ENCODE measurements at places on chromosomes 6 and 20.

DNA sequence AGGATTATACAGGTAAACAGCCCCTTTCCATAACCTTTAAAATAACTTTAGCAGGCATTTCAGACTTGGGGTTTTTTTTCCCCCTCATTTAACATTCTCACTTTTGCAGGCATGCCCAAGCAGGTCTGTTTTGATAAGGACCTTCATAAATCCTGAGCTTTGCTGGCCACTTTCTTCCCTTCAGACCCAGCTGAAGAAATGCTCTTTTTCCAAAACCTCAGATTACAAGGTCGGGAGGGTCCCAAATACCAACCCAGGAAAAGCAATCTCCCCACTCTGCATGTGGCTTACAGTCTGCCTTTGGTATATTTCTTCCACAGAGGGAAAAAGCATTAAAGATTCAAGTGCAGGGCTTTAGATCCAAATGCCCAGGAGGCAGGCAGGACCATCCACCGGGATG is 6.8 kb downstream of the NFATC2 start:
- DNase-seq = no peak

DNA sequence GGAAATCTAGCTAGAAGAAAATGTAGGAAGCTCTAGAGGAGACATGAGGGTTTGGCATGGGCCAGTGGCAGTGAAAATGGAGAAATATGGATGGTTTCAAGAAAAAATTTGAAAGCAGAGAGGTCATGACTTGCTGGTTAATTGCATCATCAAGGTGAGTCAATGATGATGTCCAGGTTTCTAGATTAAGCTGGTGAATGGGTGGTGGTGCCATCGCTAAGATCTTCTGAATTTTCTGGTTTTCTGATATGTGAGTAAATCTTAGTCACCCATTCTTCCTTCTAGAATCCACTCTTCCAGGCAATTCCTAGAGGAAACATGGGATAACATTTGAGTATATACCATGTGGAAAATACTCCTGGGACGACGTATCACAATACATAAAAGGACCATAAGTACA is 25.0 kb downstream of the SH3BGRL2 start:
- DNase-seq = no peak

GRCh38 chr20:57856658-57857057 is 146.8 kb upstream of the PMEPA1 start:
- no peak for DNase-seq

- no peak for DNase-seq
Measured at GRCh38 chr6:38001386-38001785, 181.9 kb downstream of the ZFAND3 start.

- no peak for DNase-seq
Measured at GRCh38 chr20:49835031-49835430, 22.4 kb downstream of the SLC9A8 start.

DNA sequence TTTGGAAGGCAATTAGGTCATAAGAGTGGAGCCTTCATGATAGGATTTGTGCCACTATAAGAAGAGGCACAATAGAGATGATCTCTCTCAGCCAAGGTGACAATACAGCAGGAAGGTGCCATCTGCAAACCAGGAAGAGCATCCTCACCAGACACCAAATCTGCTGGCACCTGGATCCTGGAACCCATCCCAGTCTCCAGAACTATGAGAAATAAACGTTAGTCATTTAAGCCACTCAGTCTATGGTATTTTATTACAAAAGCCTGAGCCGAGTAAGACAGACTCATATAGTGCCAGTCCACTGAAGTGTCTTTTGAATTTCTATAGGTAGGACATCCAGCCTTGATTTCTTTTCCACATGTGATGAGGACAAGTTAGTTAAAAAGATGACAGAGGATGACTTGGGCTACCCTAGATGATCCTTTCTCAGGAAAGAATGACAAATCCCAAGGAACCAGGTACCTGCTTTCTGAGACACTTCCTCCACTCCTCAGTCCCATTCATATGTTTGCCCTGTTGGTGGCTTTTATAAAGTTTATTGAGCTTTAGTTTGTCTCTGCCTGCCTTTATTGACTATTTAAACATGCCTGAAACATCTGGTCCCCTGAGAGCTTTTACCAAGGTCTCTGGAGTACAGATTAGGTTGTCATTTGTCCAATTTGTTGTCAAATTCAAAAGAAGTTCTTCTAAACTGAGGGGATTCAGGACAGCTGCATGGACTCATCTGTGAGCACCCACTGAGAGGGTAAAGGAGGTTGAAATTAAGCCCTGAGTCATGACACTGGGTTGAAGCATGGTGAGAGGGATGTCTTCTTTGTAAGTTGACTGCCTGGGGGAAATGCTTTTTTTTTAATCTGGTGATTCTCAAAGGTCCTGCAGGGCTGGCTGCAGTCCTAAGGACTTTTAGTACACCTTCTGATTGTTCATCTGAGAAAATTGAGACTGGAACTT is 165.0 kb upstream of the PLCB4 start:
- DNase-seq = no peak

DNA sequence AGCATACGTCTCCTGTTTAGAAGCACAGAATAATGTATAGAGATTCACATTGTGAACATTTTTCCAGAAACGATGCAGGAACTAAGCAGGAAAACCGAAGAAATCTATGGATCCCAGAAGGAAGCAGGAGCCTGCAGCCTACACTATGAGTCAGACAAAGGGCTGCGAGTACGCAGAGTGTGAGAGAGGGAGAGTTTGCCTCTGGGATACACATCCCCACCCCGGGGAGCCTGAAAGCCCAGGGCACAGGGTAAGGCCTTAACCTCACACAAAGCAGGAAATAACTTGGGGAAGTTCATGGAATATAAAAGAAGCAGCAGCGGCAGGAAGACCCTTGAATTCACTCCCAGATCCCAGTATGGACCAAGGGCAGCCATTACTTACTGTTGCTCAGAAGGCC is 842.1 kb upstream of the MANEA start:
- no peak for DNase-seq

GRCh38 chr20:63738687-63739129 is 868 bp upstream of the SLC2A4RG start:
- DNase-seq = peak; percentile 25
